ENCODE measurements at places on chromosomes 7 and 10.

DNA sequence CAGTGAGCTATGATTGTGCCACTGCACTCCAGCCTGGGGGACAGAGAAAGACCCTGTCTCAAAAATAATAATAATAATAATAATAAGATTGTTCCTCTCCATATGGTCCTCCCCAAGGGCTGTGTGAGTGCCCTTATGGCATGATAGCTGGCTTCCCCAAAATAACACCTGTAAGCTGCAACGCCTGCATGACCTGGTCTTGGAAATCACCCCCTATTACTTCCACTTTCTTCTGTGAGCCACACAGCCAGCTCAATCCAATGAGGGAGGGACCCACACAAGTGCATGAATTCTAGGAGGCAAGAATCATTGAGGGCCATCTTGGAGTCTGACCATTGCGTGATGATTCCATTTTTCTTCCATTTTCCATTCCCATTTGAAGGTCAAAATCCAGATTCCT is 82.7 kb upstream of the CALN1 start:
- no peak for ATAC-seq

DNA sequence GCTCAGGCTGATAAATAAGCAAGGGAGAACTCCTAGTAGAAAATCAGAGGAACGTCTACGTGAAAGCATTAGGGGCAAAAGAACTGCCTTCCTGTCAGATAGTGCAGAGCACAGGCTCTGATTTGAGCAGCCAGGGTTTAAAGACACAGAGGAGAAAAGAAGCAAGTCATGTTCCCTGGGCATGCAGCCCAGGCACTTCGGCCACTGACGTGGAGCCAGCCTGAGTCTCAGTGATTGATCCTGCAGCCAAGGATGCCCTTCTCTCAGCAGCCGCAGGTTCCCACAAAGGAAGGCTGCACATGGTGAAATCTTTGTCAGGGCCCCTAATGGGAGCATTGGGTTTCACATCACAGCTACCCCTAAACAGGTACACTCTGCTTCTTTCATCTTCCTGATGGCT is 161.7 kb upstream of the HPS1 start:
- ATAC-seq, result no peak

DNA sequence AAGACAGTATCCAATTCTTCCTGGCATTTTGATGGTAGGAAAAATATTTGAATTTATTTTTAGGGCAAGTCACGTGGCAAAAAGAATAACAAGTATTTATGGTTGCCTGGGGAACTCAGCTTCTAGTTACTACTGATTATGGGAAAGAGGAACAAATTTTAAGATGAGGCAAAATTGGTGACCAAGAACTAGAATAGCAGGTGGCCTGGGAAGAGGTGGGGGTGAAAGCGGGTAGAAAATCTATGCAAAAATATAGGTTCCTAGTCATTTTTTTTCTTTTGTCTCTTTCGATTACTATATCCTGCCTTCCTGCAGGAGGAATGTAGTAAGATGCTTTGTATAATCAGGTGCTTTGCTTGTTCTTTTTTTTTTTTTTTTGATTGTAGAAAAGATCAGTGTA is 27.8 kb downstream of the ENTPD1 start:
- ATAC-seq, result no peak

- ATAC-seq, result no peak
Observed at GRCh38 chr7:134029-134428, 58.3 kb upstream of the FAM20C start.

- no peak for ATAC-seq
Observed at GRCh38 chr7:152597507-152597906, 78.4 kb downstream of the XRCC2 start.

DNA sequence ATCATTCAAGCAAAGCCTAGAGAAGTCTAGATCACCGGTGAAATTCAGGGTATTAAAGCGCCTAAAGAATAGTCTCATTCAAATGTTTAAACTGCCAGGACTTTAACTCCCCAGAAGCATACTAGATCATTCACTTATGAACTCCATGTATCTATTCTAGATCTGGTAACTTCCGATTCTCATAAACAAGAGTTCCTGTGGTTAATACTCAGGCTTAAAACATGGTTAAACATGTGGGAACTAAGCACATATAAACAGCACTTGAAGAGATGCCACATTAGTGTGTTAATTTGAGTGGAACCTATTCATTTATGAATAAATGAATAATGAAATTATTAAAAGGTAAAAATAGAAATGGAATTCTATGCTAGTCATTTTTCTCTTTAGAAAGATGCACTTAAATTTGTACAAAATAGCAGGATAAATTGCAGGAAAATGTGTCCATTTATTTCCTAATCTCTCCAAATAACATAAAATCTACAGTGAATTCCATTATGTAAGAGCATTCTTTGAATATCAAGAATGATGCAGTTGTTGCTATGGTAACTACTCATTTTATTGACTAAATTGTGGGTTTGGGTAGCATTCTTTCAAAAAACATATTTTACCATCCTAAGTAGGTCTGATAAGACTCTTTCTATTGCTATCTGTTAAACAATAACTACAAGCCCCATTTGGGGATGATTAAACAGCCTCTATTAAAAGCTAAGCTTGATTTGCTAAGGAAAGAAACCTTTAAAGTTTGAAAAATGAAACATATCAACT is 147.6 kb upstream of the TMEM168 start:
- ATAC-seq, result no peak

DNA sequence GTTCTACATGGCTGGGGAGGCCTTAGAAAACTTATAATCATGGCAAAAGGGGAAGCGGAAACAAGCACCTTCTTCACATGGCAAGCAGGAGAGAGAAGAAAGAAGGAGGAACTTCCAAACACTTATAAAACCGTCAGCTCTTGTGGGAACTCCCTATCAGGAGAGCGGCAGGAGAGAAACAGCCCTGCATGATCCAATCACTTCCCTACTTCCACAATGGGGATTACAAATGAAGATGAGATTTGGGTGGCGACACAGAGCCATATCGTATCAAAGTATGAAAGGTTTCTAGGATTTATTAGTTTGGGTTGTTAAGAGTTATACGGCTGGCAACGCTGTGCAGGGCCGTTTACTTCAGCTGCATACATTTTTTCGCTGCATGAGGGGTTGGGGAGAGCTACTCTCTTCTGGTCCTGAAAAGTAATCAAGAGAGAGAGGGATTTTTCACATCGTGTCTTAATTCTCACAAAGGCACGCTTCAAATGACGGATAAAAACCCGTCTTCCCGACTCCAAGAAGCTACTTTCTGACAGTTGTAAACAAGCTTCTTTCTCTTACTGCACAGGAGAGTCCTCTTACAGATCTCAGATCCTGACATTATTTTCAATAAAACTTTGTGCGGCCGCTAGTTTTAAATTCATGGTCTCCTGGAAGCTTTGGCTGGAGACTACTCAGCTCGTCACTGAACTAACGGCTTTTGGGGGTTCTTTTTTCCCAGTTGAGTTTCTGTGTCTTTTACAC is 751 bp upstream of the GTPBP10 start:
- peak; percentile 28 for ATAC-seq

DNA sequence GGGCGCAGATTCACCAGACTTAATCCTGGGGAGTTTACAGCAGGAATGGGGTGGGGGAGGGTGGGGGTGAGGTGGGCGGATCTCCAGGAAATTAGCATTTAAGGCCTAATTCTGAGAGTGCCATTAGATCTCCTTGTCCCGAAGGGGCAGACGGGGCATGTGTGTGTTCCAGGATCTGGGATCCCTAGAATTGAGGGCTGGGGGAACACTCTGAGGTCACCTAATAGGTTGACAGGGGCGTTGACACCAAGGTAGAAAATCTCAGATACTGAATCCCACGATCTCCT is 9.4 kb upstream of the EPHB4 start:
- ATAC-seq, result no peak

- ATAC-seq, result no peak
Observed at GRCh38 chr7:34208878-34209621, 303.7 kb downstream of the BMPER start.

DNA sequence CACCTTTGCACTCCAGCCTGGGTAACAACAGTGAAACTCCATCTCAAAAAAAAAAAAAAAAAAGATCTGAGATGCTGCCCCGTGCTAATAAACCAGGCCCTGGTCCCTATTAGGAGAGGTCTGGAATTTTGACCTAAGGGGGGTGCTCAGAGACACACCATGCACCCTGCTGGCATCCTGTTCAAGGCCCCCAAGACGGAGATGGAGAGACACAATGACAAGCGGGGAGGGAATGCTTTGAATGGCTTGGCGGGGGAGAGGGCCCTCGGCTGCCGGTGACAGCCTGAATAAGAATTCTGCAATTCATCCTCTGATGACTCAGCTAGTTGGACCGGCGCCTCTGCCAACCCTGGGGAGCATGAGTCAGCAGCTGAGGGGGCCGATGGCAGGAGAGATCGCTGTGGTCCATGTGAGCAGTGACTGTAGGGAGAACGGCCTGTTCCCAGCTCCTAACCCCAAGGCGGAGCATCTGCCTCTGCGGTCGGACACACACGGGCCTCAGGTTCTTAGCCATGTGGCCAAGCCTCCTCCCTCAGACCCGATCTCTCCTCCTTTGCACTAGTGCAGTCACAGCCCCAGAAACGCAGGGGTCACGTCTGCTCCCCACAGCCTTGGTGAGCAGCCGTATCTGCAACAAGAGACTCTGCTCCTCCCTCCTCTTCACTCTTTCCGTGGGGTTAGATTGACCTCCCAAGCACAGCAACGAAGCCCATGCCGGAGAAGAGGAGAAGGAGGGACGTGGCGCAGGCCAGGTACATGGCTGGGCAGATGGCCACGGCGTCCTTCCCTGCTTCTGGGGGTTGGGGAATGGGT is 14.9 kb downstream of the TRIM56 start:
- ATAC-seq, result peak; percentile 93

DNA sequence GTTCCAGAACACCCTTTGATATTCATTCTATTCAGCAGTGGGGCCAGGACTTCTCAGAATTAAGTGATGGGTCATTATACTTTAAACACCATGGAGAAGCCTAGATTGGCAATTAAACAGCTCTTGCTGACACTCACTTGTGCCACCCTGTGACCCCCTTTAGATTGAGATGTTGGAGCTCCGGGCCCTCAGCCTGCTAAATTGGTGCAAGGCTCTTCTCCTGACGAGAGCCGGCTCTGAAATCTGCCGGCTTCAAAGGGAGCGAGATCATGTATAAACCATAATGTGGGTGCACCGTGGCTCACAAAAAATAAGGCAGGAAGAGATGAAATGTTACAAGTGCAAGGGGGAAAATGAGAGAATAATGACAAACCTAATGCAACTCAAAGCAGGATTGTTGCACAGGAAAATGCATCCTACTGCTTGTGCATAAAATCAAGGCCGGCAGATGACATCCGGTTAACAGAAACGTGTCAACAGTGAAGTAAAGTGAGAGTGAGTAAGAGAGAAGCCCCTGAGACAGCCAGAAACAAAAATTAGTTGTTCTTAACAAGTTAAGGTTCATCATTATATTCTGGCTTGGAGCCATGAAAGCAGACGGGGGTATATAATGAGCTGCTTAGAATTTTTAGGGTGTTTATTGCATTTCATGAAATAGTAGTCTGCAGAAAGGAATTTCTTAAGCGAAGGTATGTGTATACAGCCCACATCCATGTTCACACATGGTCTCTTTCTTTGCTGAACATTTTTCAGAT is 198.2 kb downstream of the TCF7L2 start:
- ATAC-seq, result no peak

GRCh38 chr7:130096243-130096827 is 26.0 kb downstream of the KLHDC10 start:
- no peak for ATAC-seq

GRCh38 chr10:123323884-123324283 is 169.7 kb downstream of the BUB3 start:
- ATAC-seq, result no peak

GRCh38 chr10:19498393-19499290 is 317.6 kb upstream of the PLXDC2 start:
- ATAC-seq, result no peak

GRCh38 chr7:16669581-16669980 is 23.6 kb downstream of the BZW2 start:
- peak; percentile 17 for ATAC-seq

DNA sequence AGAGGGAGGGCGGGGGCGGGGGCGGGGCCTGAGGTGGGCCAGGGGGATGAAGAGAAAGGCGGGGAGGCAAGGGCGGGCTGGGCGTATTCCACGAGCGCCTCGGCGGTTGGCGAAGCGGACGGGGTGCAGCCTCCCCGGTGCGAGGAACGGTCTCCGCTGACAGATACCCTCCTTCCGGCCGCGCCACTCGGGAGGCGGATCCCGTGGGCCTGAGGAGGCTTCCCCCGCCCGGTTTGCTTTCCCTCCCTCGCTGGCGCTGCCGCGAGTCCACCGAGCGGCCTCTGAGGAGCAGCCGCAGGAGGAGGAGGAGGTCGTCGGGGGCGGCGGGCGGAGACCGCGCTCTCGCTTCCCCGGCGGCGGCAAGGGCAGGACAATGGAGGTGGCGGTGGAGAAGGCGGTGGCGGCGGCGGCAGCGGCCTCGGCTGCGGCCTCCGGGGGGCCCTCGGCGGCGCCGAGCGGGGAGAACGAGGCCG is at the start of gene TRIM24:
TRIM24 (plus strand) TSS at position 84 of the 473 bp plus-strand sequence; CDS start at position 374, 290 bp downstream.
- no peak for ATAC-seq

GRCh38 chr7:26160896-26161295 is 8.9 kb downstream of the NFE2L3 start:
- ATAC-seq, result no peak

- no peak for ATAC-seq
Observed at GRCh38 chr7:106756071-106756470, 95.1 kb upstream of the CCDC71L start.

- ATAC-seq, result no peak
Observed at GRCh38 chr7:138962561-138963270, 18.5 kb downstream of the KIAA1549 start.

- ATAC-seq, result peak; percentile 89
Observed at GRCh38 chr7:105589356-105590077, 8.2 kb upstream of the EFCAB10 start.

DNA sequence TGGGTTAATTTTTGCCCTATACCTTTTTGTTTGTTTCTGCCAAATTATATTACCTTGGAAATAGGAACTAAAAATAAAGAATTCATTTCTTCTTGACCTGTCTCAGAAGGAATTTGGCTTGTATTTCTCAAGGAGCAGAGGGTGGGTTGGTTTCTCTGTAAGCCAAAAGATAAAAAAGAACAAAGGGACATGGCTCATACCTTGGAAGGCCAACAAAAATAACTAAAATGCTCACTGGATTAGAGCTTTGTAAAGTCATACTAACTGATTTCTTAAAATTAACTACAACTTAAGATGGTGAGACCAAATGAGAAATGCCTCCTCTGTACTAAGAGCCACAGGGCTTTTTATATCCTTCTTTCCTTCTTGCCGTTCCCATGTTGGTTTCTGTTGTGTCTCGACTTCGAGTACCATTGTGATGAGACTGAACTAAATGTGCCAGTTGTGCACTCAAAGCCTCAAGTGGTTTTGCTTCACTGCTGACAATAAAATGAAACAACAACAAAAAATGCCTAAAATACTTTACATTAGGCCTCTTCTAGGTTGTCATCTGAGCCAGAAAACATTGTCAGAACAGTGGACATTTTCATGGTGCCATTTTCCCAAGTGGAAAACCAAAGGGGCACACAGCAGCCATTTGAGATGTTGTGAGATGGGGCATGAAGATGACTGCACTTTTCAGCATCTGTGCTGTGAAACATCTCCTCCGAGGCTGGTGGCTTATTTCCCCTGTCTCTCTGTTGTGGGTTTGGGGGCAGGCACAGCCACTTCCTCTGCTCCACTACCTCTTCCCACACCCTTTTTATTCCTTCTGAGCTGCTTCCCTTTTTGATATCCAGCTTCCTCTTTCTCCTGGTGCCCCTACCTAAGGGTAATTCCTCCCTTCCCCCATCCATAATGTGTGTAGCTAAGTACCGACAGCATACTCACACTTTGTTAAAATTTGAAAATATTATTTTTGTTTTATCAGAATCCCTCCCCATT is 51.8 kb upstream of the AGR3 start:
- ATAC-seq, result no peak

- no peak for ATAC-seq
Observed at GRCh38 chr10:6665847-6666246, 85.8 kb upstream of the PRKCQ start.

Measured in esophagus mucosa (tissue), 1 donor.